ENCODE measurements at places on chromosomes 12 and 14.

DNA sequence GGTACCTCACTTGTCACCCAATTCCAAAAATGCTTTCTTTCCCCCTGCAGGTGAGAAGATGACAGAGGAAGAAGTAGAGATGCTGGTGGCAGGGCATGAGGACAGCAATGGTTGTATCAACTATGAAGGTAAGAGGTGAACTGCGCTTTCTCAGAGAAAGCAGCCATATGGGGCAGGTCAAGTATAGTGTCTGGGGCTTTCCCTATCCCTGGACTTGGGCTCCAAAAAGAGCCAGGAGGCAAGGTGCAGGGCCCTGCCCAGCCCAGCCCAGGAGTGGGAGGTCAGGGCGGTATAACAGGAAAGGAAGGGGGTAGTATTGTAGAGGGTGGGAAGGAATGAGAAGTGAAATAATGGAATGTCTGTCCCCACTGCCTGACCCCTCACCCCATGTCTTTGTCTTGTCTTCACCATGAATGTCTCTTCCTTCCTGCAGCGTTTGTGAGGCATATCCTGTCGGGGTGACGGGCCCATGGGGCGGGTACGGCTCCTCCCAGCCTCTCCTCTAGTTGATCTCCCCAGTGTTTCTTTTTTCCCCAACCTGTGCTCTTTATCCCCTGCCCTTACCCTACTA, 2.1 kb downstream of the MYL6 start:
- DNase-seq = peak; percentile 59

DNA sequence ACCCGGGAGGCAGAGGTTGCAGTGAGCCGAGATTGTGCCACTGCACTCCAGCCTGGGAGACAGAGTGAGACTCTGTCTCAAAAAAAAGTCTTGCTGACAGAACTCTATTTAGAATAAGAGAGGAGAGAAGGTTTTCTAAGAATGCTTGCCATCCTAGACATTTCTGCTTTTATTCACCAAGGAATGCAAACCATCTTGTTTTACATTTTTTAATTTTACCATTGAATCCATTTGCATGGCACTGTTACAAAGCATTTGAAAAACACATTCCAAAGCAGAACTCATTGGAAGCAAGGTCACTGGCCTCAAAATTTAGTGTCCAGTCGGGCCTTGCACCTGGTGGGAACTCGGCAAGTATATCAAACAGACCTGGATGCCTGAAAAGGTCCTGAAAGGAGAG, 44.2 kb upstream of the RASSF3 start:
- DNase-seq = no peak

GRCh38 chr12:14952299-14952921, 9.0 kb downstream of the ARHGDIB start:
- DNase-seq = no peak

- no peak for DNase-seq
Observed at GRCh38 chr14:97058074-97058467, 260.9 kb downstream of the VRK1 start.

DNA sequence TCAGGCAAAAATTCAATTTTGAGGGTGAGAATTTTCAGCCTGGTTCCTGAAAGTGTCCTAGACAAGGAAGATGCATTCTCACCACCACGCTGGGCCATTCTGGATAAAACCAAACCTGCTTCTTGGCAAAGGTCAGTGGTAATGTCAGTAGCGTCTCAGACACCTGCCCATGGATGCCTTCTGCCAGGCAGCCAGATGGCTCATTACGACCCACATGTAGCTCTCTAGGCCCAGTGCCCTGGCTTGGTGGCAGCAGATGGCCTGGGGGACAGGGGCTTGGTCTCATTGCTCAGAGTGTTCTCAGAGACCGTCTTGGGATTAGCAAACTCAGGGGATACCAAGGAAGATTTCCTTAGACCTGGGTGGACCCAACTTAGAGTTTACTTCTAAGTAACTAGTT, 105.1 kb downstream of the ARF6 start:
- no peak for DNase-seq

DNA sequence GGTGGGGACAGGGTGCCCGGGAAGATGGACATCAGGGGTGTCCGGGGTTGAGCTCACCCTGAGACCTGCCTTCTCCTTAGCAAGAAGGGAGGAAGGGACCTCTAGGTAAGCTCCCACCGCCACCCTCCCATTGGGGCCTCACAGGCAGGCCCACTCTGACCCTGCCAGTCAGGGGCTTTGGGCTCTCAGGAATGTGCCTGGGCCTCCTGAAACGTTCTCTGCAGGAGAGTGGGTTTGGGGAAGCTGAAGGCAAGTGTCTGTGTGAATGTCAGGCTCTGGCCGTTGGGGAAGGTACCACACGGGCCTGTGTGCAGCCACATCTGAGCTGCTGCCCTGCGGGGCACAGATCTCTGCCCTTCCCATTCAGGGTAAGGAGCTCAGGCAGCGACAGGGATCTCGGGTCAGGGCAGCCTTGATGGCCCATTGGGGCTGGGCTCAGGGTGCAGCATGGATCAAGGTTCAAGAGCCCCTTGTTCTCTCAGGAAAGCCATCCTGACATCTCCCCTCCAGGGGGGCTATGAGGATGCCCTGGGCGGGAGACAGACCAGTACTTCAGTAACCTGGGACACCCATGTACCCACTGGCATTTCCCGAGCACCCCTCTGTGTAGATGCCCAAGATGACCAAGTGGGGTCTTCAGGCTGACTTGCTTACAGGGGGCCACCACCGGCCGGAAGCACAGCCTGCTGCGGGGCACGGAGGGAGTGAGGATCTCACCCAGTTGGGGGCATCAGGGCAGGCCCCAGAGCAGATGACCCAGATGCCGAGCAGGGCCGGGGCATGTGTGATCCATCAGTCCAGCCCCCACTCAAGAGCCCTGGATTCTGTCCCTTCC, 29.7 kb downstream of the FAM222A start:
- no peak for DNase-seq

- DNase-seq = no peak
Observed at GRCh38 chr14:22928237-22929103, 706 bp downstream of the PRMT5 start.

- no peak for DNase-seq
Observed at GRCh38 chr14:75612157-75612556, 33.7 kb downstream of the FLVCR2 start.

DNA sequence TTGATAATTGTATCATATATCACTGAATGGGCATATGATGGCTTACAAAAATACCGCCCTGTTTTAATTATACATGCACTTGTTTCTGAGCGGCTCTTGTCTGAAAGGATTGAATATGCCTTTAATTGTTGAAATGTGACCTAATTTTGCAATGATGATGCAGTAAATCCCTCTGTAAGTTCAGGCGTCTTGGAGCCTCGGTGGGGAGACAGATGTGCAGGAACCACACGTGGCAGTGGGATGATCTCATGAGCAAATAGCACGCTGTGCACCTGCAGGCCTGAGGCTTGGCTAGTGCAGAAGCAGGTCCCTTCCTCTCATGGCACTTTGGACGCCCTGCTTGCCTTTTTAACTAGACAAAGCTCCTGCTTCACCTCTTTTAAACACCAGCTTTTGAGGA, 49.3 kb upstream of the ASPG start:
- no peak for DNase-seq

- no peak for DNase-seq
Observed at GRCh38 chr14:58353516-58354299, 42.0 kb upstream of the TOMM20L start.

DNA sequence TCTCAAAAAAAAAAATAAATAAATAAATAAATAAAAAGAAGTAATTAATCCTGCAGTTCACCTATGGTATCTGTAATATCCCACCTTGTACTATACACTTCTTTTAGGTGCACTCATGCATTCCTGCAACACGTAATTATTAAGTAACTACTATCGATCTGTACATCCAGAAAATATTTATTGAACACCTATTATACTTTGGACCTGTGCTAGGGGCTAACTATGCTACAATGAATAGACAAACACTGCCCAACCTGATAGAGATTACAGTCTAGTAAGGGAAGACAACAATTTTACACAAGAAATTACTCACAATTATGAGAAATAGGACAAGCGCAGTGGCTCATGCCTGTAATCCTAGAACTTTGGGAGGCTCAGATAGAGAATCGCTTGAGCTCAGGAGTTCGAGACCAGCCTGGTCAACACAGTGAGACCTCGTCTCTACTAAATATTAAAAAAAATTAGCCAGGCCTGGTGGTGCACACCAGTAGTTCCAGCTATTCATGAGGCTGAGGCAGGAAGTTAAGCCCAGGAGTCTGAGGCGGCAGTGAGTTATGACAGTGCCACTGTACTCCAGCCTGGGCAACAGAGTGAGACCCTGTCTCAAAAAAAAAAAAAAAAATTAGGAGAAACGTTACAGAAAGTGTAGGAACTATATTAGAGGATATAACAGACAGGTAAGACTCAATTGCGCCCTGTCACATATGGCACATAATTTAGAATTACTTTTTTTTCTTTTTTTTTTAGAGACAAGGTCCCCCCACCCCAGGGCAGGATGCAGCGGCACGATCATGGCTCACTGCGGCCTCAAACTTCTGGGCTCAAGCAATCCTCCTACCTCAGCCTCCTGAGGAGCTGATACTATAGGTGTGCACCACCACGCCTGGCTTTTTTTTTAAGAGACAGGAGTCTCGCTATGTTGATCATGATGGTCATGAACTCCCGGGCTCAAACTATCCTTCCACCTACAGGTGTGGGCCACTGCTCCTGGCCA, 1.2 kb downstream of the NRDE2 start:
- DNase-seq = no peak

GRCh38 chr12:1607940-1608712, 13.7 kb upstream of the FBXL14 start:
- DNase-seq = no peak

- no peak for DNase-seq
Observed at GRCh38 chr12:121059031-121059898, 20.2 kb upstream of the OASL start.

Data from stimulated activated CD4-positive, alpha-beta T cell treated with anti-CD3 and anti-CD28 coated beads, Interleukin-4, amount 100 ng/mL, for 4 hours (primary cell).